Activated CD8-positive, alpha-beta T cell treated with anti-CD3 and anti-CD28 coated beads, Interleukin-2, amount 10 ng/mL, durations not matched to agents 7 days and 5 days (primary cell): ENCODE measurements at places on chromosomes 1 and 21. TPM values are rescaled to one million over a fixed set of nuclear protein-coding genes. Genes with fewer than 3 reads are reported as not detected.

DNA sequence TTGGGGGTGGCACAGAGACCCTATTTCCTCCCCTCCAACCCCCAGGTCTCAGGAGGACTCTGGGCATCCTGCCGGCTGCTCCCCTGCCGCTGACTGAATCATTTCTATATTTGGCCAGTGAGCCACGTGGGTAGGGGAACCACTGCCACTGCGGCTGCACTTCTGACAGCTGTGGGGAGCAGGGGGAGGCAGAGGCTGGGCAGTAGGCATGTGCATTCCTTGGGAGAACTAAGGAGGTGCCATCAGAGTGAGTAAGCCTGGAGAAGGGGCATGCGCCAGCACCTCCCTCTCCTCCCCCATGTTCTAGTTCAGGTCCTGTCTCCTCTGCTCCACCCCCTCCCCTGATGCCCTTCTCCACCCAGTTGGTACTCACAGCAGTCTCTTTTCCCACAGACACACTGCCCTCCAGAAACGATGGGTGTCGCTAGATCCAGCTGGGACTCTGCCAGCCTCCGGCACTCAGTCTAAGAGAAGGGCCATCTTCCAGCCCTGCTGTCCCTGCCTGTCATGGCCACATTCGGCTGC lies 12.0 kb downstream of the PPFIA4 start:
- peaks cover 10% of the 10 kb centered on the region for H3K4me1 ChIP-seq
- H3K36me3 ChIP-seq: no peaks in the 10 kb centered on the region
- no peak overlapping the region for H3K4me3 ChIP-seq
- peak; percentile 36 for DNase-seq
- no peaks in the 10 kb centered on the region for H3K27me3 ChIP-seq
- no peak overlapping the region for H3K27ac ChIP-seq

DNA sequence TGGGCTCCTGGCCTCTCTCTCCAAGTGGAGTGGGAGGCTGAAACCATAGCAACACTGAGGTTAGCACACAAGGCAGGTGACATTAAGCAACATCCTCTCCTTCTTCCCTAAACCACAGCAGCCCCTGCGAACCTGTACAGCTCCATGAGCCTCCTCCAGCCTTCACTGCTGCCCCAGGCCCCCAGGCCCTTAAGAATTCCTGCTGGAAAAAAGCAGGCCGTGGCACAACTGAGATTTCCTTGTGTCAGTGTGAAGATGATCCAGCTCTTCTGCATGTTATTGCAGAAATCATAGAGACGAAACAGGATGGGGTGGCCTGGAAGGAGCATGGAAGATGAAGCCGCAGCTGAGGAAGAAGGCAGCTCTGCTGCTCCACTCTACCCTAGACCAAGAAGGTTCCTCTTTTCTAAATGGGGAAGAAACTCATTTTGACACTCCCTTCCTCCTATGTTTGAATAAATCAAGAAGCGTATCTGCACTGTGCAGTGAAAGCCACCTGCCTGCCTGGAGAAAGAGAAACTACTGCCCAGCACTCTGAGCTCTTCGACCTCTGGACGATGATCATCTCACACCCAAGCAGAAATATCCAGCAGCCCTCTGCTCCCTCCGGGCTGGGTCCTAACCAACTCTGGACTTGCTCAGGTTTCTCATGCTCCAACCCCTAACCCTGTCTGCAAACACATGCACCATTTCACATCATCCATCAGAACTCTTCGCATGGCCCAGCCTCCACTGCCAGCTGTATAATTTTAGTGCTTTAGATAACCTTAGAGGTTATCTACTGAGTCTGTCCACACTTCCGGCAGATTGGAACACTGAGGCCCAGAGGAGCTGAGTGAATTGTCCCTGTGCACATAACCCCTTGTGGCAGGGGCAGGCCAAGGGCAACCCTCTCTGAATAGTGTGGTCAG lies 20.7 kb downstream of the SH3BP5L start:
- H3K36me3 ChIP-seq: no peaks in the 10 kb centered on the region
- H3K4me3 ChIP-seq: no peak overlapping the region
- H3K27me3 ChIP-seq: no peaks in the 10 kb centered on the region
- H3K27ac ChIP-seq: no peak overlapping the region
- H3K4me1 ChIP-seq: peaks cover 10% of the 10 kb centered on the region

DNA sequence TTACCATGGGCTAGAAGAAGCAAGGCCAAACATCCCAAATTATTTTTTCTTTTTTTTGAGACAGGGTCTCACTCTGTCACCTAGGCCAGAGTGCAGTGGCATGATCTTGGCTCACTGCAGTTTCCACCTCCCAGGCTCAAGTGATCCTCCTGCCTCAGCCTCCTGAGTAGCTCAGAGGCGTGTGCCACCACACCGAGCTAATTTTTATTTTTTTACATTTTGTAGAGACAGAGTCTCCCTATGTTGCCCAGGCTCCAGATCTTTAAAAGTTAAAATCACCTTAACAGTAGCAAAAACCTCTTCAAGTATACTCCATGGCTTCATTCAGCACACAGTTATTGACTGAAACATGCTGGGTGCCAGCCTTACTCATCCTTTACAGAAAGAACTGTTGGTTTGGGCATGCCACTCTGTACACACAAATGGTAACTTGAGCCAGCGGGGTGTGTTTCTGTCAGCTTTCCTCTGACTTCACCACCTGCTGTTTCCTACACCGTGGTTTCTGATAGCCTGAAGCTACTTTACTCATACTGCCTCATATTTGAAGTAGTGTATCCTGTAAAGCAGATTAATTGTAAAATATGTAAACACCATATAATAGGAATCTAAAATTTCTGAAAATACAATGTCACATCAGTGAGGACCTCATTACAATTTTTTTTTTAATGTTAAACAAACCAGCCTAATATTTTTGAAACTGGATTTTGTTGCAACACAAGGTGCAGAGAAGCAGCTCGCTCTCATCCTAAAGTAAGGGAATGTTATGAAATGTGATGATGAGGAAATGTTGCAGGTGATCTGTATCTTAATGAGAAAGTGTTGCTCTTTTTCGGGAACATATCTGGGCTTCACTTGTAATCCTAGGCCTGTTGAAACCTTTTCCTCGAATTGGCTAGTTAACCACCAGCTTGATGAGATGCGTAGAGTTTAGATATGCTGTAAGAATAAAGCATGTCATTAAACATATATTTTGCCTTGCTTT lies 113.9 kb downstream of the ATP5PO start:
- H3K4me3 ChIP-seq: no peak overlapping the region
- H3K36me3 ChIP-seq: no peaks in the 10 kb centered on the region
- H3K27ac ChIP-seq: no peak overlapping the region
- no peaks in the 10 kb centered on the region for H3K4me1 ChIP-seq

GRCh38 chr1:245961137-245961540 lies 545.9 kb downstream of the SMYD3 start:
- DNase-seq: no peak
- no peaks in the 10 kb centered on the region for H3K36me3 ChIP-seq
- no peak overlapping the region for H3K27ac ChIP-seq

MPL gene
- total RNA-seq: not detected

GRCh38 chr1:243621973-243622372 lies 228.1 kb downstream of the AKT3 start:
- no peak overlapping the region for H3K27ac ChIP-seq
- peaks cover 34% of the 10 kb centered on the region for H3K36me3 ChIP-seq
- no peak for DNase-seq
- no peaks in the 10 kb centered on the region for H3K27me3 ChIP-seq
- H3K4me1 ChIP-seq: no peaks in the 10 kb centered on the region

- H3K27me3 ChIP-seq: peaks cover 2% of the 10 kb centered on the region
- H3K27ac ChIP-seq: no peak overlapping the region
- H3K36me3 ChIP-seq: no peaks in the 10 kb centered on the region
These were observed 20.0 kb upstream of the BRDT start for GRCh38 chr1:91929250-91929649.

DNA sequence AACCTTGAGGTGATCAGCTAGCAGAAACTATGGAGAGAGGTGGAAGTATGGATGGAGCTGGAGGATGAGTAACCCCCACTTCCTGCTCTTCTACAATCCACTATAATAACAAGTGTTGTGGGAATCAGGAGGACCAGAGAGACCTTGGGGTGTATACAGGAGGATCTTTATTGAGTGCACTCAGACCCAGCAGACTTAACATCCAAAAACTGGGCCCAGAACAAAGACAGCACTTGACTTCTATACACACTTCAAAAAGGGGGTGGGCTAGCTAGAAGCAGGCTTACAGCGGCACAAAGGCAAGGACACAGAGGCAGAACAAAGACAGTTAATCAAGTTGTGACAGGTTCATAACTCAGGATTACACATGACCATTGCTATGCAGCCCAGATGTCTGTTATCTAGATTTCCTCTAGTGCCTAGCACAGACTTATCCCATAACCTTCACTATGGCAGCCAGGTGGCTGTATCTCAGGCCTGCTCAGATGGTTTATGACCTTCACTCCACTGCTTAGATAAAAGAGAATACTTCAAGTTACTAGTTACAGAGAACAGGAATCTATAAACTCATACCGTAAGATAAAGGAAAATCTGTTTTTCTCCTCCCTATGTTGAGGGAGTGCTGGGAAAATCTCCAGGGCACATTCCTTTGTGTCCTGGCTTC lies 36.1 kb upstream of the PADI2 start:
- H3K4me3 ChIP-seq: no peak overlapping the region
- H3K27me3 ChIP-seq: peaks cover 16% of the 10 kb centered on the region
- DNase-seq: no peak
- H3K36me3 ChIP-seq: peaks cover 5% of the 10 kb centered on the region

GRCh38 chr1:89143484-89143883 lies 17.6 kb upstream of the GBP2 start:
- no peak overlapping the region for H3K27ac ChIP-seq
- H3K27me3 ChIP-seq: peaks cover 4% of the 10 kb centered on the region
- no peaks in the 10 kb centered on the region for H3K36me3 ChIP-seq
- no peak overlapping the region for H3K4me3 ChIP-seq

- no peak overlapping the region for H3K4me3 ChIP-seq
- DNase-seq: no peak
- no peaks in the 10 kb centered on the region for H3K4me1 ChIP-seq
- H3K36me3 ChIP-seq: no peaks in the 10 kb centered on the region
- no peak overlapping the region for H3K27ac ChIP-seq
- no peaks in the 10 kb centered on the region for H3K27me3 ChIP-seq
These were observed 70.2 kb downstream of the SLC5A9 start for GRCh38 chr1:48292706-48293105.

GRCh38 chr1:14148526-14148925 lies 448.5 kb downstream of the PRDM2 start:
- no peaks in the 10 kb centered on the region for H3K4me1 ChIP-seq
- no peaks in the 10 kb centered on the region for H3K36me3 ChIP-seq
- H3K27me3 ChIP-seq: no peaks in the 10 kb centered on the region

DNA sequence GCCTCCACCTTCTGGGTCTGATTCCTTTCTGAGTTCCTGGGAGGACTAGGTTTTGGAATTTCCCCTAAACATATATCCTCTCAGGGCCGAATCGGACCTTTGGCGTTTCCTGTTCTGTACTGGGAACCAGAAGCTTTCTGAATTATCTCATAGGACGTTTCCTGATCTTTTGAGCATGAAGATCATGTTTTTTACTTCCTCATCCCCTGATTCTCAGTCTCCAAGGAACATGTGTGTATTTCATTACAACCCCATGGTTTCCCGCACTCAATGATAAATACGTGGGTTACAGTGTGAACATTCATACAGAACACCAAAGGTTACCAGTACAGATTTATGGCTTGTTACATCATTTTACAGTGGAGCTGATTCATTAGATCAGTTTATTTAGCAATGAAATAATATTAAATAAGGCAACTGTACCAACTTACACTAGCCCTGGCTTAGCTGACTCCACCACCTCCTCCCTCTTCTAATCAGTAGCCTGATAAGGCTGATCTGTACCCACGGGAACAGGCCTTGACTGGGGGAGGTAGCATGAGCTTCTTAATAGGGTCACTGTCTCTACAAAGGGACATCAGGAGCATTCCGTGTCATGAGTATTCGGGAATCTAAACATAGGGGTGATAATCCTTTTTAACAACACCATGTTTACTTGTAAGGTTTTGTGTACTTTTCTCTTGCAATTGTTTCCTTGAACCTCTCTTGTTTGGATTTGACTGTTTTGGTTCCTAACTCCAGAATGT lies 57.8 kb upstream of the ERRFI1 start:
- no peak for DNase-seq
- H3K4me1 ChIP-seq: no peaks in the 10 kb centered on the region
- peaks cover 21% of the 10 kb centered on the region for H3K27me3 ChIP-seq
- H3K27ac ChIP-seq: no peak overlapping the region
- no peaks in the 10 kb centered on the region for H3K36me3 ChIP-seq

- peaks cover 3% of the 10 kb centered on the region for H3K36me3 ChIP-seq
- no peaks in the 10 kb centered on the region for H3K4me1 ChIP-seq
- no peaks in the 10 kb centered on the region for H3K27me3 ChIP-seq
- DNase-seq: no peak
- H3K4me3 ChIP-seq: no peak overlapping the region
- H3K27ac ChIP-seq: no peak overlapping the region
These were observed 100.5 kb upstream of the HOOK1 start for GRCh38 chr1:59714219-59714618.

DNA sequence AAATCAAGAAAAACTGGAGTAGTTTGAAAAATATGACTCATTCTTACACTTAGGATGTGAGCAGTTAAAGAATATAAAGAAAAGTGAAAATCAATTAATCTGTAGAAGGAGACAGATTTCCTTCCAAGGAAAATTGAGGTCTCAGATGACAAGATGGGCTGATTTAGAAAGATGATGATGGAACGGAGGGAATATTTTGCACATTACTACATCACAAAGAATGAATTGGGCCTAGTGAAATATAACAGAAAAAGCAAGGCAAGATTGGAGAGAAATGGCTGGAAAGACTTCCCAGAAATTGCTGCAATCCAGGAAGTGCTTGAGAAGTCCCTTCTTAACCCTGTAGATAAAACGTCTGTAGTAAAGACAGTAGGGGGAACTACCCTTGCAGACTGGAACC lies 169.1 kb upstream of the SYT6 start:
- peaks cover 4% of the 10 kb centered on the region for H3K4me1 ChIP-seq
- no peak overlapping the region for H3K4me3 ChIP-seq
- H3K27me3 ChIP-seq: peaks cover 2% of the 10 kb centered on the region

CD247 gene
- total RNA-seq: 251 TPM

- H3K4me1 ChIP-seq: peaks cover 7% of the 10 kb centered on the region
- DNase-seq: no peak
- no peaks in the 10 kb centered on the region for H3K36me3 ChIP-seq
- H3K27ac ChIP-seq: no peak overlapping the region
- no peak overlapping the region for H3K4me3 ChIP-seq
These were observed 2.3 kb downstream of the LMOD1 start for GRCh38 chr1:201944002-201944401.
